Upper lobe of right lung (tissue), 1 donor: ENCODE measurements at places on chromosomes 16 and 17.
A peak's percentile ranks its signal among the peaks of the same experiment; 100 is the strongest.

GRCh38 chr17:39599665-39600231 lies 8.0 kb downstream of the NEUROD2 start:
- no peak overlapping the region for H3K4me3 ChIP-seq
- DNase-seq = no peak
- no peak overlapping the region for H3K27ac ChIP-seq
- H3K36me3 ChIP-seq = no peaks in the 10 kb centered on the region
- peaks cover 100% of the 10 kb centered on the region for H3K27me3 ChIP-seq
- peaks cover 10% of the 10 kb centered on the region for H3K4me1 ChIP-seq

DNA sequence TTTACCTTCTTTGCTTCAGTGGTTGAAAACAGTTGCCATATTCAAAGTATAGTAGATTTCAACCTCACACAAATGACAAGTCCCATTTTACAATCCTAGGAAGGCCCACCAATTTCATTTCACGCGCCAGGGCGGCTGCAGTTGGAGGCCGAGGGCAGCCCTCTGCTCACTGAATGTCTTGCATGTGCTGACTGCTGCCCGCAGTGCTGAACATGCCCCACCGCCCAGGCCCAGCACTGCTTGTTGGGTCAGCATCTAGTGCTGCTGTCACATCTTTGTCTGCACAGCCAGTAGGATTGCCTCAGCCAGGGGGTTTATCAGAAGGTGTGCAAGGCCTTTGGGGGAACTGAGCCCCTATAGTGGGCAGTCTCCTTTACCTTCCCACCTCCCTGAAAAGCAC lies 11.5 kb downstream of the SMCR8 start:
- no peaks in the 10 kb centered on the region for H3K27me3 ChIP-seq
- H3K4me1 ChIP-seq = no peaks in the 10 kb centered on the region
- DNase-seq = no peak
- H3K4me3 ChIP-seq = no peak overlapping the region
- peaks cover 97% of the 10 kb centered on the region for H3K36me3 ChIP-seq
- no peak overlapping the region for H3K27ac ChIP-seq

GRCh38 chr17:39573447-39574298 lies 34.0 kb downstream of the NEUROD2 start:
- H3K27me3 ChIP-seq = no peaks in the 10 kb centered on the region
- peaks cover 6% of the 10 kb centered on the region for H3K36me3 ChIP-seq
- peak; percentile 85 for DNase-seq

GRCh38 chr17:75440738-75441448 lies 15.5 kb upstream of the TMEM94 start:
- no peak for DNase-seq
- H3K4me3 ChIP-seq = no peak overlapping the region

GRCh38 chr16:82852388-82853008 lies 225.7 kb downstream of the CDH13 start:
- H3K4me3 ChIP-seq = no peak overlapping the region
- DNase-seq = no peak
- no peaks in the 10 kb centered on the region for H3K4me1 ChIP-seq
- H3K36me3 ChIP-seq = no peaks in the 10 kb centered on the region
- H3K27ac ChIP-seq = no peak overlapping the region

- DNase-seq = no peak
- no peak overlapping the region for H3K27ac ChIP-seq
- no peak overlapping the region for H3K4me3 ChIP-seq
- no peaks in the 10 kb centered on the region for H3K27me3 ChIP-seq
- H3K36me3 ChIP-seq = no peaks in the 10 kb centered on the region
- H3K4me1 ChIP-seq = no peaks in the 10 kb centered on the region
Observed at GRCh38 chr17:3926860-3927627, 10.8 kb upstream of the P2RX1 start.

DNA sequence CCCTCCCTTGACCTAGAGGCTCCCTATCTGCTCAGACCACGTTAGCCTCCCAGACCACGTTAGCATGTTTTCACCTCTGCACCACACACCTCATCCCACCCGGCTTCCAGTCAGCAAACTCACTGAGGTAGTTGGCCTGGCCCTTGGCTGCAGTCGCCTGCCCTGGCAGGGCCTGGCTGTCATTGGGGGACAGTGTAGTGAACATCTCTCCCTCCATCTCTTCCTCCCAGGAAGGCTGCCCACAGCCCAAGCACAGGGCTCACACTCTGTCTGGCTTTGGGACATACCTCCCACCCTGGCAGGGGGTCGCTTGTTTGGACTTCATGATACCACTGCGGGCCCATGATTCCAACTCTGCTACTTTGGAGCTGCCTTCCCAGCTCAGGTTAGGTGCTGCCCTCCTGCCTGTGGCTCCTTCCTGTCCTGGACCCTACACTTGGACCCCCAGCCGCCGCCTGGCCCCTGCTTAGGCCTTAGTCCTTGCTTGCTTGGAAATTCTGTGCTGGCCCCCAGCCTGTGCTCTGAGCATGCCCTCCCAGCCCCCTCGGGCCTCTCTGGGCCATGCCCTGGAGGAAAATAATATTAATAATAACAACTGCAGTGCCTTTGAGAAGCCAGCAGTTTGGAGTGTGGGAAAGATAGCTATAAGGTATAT lies 167.7 kb downstream of the COPRS start:
- DNase-seq = no peak
- no peak overlapping the region for H3K27ac ChIP-seq
- no peaks in the 10 kb centered on the region for H3K27me3 ChIP-seq
- H3K4me1 ChIP-seq = peaks cover 9% of the 10 kb centered on the region
- no peaks in the 10 kb centered on the region for H3K36me3 ChIP-seq
- H3K4me3 ChIP-seq = no peak overlapping the region

- H3K27ac ChIP-seq = peak within 1 kb of the TSS; percentile 88
- peak; percentile 85 for DNase-seq
- peaks cover 32% of the 10 kb centered on the region for H3K4me1 ChIP-seq
- no peaks in the 10 kb centered on the region for H3K36me3 ChIP-seq
- H3K27me3 ChIP-seq = no peaks in the 10 kb centered on the region
Observed at GRCh38 chr16:67528222-67528869, at the start of gene RIPOR1. TSS of gene RIPOR1 (plus strand) at chr16:67528829. CDS start at chr16:67538447, 9,618 bp downstream.
